ENCODE measurements at places on chromosomes 2 and 18. TPM values are rescaled to one million over a fixed set of nuclear protein-coding genes. Genes with fewer than 3 reads are reported as not detected.

- DNase-seq: no peak
Measured at GRCh38 chr18:1914489-1914888, 656.8 kb downstream of the METTL4 start.

DNA sequence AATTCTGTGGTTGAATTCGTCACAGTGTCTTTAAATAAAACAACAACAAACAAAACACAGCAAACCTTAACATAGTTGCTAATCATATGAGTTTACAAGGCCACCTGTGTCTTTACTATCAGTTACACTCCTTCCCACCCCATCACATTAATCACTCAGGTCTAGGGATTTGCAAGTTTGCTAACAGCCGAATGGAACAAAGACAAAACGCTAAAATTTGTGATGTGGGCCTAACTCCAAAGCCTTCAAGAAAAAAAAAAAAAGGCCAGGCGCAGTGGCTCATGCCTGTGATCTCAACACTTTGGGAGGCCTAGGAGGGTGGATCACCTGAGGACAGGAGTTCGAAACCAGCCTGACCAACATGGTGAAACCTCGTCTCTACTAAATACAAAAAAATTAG is 566 bp upstream of the POLI start:
- DNase-seq: no peak

GRCh38 chr2:41206004-41206403 is 754.1 kb upstream of the SLC8A1 start:
- no peak for DNase-seq

GRCh38 chr2:166180951-166181812 is 53.4 kb upstream of the SCN1A start:
- no peak for DNase-seq

DNA sequence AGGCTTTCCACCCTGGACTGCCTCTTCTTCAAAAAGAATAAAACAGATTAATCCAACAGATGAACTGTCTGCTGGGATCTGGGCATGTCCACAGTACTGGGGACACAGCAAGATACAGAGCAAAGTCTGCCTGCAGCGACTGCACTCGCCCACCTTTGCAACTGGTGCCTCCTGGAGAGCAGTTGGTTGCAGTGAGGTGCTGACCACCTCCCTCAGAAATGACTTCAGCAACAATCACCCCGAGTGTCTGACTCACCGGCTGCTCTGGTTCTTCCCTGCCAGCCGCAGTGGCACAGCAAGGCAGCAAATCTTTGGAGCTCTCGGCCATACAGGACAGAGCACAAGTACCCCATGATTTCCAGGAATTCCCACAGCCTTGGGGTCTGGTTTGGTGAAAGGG is 179.7 kb downstream of the ANAPC1 start:
- no peak for DNase-seq

DNA sequence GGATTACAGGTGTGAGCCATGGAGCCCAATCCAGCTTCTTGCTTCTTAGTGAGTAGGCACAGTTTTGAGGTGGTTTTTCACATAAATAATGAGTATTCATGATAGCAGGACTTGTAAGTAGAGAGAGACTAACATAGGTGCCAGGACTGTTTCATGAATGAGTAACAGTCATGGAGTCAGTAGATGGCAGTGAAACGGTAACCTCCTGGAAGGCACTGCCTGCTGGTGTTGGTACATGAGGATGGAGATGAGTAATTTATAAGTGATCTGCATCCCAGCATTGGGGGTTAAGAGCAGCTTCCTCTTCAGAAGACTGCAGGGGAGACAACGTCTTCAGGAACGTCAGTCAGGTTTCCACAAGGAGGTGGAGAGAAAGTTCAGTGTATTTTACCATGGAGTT is 143.8 kb downstream of the HAUS1 start:
- DNase-seq: no peak

- no peak for DNase-seq
Measured at GRCh38 chr2:50318147-50318546, 713.8 kb downstream of the NRXN1 start.

DNA sequence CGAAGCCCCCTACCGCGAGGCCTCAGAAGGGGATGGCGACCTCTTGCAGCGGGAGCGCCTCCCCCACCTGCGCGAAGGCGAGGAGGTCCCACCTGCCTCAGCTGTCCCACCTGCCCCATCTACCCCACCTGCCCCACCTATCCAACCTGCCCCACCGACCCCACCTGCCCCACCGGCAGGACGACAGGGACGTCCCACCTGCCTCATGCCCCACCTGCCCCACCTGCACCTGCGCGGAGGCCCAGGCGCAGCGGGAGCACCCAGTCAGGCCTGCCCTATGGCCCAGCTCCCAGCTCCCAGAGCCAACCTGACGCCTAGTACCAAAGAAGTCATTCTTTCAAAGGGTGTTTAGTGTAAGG is 489.1 kb upstream of the SMIM21 start:
- no peak for DNase-seq

- no peak for DNase-seq
Measured at GRCh38 chr2:7969756-7970515, 711.9 kb upstream of the ID2 start.

RND3 gene
- 46.9 TPM for total RNA-seq

BCL2 gene
- 25.9 TPM for total RNA-seq

All from cardiac septum (tissue), 1 donor.